SK-N-SH (cell line): ENCODE measurements at places on chromosomes 16 and 17.

- DNase-seq = no peak
Observed at GRCh38 chr16:89407925-89408300, 82.4 kb downstream of the ANKRD11 start.

DNA sequence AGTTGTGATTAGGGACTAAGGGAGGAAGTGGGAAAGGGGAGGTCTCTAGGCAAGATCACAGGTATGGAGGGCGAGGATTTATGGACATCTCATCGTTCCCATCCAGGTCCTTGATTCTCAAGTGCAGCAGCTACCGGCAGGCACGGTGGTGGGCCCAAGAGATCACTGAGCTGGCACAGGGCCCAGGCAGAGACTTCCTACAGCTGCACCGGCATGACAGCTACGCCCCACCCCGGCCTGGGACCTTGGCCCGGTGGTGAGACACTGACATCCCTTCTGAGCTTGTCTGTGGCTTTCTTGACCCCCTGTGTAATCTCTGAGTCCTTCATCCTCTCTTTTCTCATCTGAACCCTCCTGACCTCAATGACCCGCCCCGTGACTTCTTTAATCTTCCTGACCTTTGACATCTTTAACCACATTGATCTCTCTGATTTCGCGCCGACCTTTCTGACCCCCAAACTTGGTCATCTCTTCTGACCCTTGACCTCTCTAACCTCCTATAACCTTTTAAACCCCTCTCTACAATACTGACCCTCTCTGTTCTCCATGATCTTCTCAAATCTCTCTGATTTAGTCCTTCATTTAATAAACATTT, 3.8 kb downstream of the PLD2 start:
- no peak for DNase-seq

DNA sequence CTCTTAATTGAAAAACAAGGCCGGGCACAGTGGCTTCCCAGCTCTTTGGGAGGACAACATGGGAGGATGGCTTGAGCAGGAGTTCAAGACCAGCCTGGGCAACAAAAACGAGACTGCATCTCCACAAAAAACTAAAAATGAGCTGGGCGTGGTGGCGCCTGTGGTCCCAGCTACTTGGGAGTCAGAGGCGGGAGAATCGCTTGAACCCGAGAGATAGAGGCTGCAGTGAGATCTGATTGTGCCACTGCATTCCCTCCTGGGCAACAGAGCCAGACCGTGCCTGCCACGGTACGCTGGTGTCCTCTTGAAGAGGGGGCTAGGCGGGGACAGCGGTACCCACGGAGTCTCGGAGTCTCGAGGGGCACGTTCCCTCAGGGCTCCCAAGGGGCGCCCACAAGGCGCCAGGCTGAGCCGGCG, 27.9 kb upstream of the ADORA2B start:
- DNase-seq = no peak

DNA sequence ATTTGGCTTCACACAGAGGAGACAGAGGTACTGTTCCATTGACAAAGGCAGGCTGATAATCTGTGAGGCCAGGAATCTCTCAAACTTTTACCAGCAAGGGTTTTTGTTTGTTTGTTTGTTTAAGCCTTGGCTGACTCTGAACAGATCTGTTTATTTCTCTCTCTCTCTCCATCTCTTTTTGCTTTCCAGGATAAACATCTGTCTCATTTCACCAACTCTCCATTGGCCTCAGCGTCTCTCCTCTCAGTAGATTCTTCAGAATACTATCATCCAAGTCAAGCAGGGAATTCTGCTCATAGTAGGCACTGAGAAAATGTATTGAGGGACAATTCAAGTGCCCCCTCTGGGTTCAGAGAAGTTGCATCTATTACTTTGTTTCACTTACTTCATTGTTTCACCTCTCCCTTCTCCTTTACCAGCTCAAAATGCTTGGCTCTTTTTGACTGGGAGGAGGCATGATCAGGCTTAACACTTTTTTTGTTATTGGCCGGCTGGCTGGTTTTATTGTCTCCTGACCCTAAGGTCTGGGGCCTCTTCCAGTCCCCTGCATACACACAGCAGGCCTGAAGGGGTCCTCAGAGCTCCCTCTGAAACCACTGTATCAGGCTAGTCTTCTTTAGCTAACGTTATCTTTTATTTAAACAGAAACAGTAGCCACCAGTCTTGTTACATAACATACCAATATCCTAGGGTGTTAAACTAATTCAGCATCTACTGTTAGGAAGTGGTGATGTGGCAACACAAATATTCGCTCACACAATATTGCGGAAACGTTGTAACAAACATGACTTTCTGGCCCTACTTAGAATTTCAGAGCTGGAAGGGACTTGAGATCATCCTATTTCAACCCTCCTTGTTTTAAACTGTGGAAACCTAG, 2.0 kb upstream of the YPEL2 start:
- DNase-seq = peak; percentile 81

DNA sequence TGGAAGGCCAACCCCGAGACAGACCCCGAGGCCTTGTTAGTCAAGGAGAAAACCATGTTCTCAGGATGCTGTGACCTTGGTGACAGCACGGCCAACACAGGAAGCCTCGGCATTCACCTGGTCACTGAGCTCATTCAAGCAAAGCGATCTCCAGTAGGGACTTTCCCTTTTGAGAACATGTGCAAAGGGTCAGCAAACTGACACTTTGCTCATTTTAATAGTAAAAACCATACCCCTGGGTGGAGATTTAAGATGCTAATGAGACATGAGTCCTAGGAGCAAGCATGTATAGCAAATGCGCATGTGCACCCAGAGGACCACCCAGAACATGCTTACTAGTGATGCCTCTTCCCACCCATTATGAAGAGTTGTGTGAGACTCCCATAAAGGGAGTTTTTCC, 5.7 kb upstream of the SULT1A2 start:
- no peak for DNase-seq

DNA sequence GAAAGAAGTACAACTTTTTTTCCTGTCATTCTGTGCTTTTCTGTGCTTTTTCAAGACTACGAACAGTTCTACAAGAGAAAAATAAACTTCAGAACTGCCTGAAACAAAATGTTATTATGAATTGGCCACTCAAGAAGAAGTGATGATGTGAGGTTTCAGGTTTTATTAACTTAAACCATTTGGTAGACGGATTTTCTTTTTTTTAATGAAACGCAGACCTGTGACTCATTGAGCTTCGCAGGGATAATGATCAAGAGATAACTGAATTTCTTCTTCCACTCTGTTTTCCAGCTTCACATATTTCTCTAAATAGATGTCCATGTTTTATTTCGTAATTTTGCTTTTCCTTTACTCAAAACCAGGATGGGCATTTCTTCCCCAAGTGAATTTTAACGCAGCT, 32.7 kb downstream of the AIPL1 start:
- no peak for DNase-seq
